ENCODE measurements at places on chromosomes 12 and 14.
A peak's percentile ranks its signal among the peaks of the same experiment; 100 is the strongest.

- DNase-seq = no peak
Observed at GRCh38 chr14:32010604-32011125, 66.4 kb upstream of the ARHGAP5 start.

DNA sequence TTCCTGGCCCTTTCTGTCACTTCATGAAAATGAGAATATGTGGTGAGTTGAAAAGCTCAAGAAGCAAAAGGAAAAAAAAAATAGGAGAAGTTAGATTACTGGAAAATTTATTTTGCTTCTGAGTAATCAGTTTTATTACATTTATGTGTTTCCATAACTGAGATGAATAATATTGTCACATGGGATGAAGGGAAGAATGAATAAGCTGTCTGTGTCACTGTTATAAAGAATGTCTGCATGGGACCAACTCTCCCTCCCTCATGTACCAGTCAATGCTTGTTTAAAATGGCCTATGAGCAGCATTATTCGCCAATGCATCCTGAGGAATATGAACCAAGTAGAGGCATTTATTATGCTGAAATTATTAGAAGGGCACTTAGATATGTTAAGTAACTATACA lies 246.3 kb downstream of the PRKD1 start:
- DNase-seq = no peak

- DNase-seq = peak; percentile 23
Observed at GRCh38 chr14:105493921-105494605, 3.0 kb downstream of the TEDC1 start.

DNA sequence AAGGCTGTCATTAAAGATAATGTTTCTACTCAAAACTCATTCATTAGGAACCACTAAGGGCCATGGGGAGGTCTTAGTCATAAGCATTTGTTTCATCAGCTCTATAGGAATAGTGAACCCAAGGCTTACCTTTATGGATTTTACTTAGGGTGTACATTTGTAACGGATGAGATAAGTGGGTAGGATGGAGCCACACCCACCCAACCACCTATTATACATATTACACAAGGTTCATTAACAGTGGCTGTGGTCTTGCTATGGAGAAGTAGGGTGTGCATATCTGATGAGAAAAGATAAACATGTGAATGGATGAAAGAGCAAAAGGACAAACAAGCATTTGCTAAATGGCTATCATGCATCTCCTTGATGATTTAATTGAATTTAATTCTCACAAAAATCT lies 39.6 kb upstream of the ITPR2 start:
- DNase-seq = no peak

GRCh38 chr14:73752297-73752992 lies 38.3 kb upstream of the PNMA1 start:
- DNase-seq = peak; percentile 52

GRCh38 chr12:64400041-64400440 lies 4.2 kb upstream of the XPOT start:
- DNase-seq = peak; percentile 64

- peak; percentile 42 for DNase-seq
Observed at GRCh38 chr12:6960593-6961277, 9.6 kb downstream of the PTPN6 start.

GRCh38 chr12:52127683-52128450 lies 48.4 kb downstream of the SMIM41 start:
- no peak for DNase-seq

DNA sequence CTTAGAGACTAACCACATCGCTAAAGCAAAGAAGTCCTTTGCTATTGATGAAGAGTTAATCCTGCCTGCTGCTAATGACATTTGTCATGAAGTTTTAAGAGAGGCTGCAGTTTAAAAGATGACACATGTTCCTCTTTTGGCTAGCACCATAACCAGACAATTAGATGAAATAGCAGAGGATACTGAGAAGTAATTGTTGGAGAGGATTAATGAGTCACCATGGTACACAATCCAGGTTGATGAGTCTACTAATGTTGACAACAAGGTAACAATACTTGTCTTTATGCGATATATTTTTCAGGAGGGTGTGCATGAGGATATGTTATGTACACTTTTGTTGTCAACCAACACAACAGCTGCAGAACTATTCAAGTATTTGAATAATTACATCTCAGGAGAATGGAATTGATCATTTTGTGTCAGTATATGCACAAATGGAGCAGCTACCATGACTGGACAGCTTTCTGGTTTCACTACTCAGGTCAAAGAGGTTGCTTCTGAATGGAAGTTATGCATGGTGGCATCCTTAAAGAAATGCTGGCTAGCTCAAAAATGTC lies 56.7 kb downstream of the LRRIQ1 start:
- DNase-seq = no peak

DNA sequence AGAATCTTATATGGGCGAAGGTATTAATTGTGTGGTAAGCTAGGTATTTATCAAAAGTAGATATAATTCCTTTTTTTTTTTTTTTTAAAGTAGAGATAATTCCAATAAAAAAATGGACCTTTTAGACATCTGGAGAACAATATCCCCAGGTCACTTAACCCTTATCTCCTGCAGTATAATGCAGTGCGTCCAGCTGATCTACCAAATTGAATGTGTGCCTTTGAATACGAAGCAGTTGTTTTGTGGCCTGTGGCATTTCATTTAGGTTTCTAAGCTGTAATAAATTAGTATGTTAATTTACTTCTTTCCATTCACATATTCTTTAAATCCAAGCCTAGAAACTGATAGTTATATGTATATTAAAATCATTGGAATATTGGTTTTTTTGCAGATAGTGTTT lies 3.1 kb downstream of the FUT8 start:
- no peak for DNase-seq

DNA sequence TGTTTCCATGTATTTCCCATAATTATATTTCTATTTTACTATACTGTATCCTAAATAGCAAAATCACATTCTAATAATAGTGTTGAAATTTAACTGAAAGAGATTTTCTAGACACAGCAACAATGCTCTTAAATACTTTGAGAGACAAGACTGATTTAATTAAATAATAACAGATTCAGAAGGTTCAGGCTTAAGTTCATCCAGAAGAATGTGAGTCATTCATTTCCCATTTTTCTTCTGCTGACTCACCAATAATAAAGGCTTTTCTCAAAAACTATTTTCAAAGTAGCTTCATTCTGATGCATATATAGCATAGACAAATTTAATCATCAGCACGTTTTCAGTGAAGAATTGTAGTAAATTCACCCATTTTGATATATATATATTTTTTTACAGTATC lies 481.4 kb downstream of the MDGA2 start:
- DNase-seq = no peak

DNA sequence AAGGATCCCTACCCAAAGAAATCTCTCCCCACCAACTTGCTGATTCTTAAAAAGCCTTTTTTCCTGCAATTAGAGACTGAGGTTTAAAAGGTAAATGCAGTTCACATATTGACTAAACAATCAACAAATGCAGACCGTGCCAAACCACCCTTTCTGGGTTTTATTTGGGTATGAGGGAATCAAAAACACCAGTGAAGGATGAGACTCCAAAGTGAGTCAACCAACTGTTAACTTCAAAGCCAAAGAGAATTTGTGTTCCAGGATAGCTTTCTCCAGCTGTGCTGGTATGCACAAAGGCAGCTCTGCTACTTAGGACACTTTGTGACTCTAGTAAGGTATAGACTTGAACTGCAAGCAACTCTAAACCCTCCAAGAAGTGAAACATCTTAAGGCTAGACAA lies 39.4 kb downstream of the RPS29 start:
- DNase-seq = no peak

DNA sequence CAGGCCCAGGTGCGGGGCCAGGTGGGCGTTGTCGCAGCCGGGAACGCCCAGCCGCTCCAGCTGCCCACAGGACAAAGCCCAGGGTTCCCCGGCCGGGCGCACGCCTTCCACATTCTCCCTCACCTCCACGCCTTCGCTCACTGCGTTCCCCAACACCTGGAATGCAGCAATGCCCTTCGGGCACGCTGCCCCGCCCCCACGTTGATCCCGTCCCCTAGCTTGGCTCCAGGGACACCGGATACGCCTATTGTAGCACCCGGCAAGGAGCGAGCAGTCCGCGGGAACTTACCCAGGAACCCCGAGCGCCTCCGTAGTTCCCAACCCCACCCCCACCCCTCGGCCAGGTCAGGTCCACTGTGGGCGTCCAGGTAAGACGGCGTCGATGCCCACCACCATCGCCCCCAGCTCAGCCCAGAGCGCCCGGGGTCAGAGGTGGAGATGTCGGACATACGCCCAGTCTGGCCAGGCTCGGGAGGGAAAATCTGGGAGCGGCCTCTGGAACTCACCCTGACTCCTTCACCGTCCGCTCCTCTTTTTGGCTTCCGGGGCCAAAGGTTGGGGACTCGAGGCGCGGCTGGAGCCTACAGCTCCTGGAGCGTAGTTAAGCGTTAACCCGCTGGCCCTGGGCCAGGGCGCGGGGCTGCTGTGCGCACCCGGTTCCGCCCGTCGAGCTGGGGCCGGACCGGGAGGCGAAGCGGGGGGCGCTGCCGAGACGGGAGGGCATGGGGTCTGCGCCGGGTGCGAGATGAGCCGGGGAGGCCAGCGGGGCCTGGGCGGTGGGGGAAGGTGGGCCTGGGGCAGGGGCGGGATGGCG lies 594 bp upstream of the CEP170B start:
- no peak for DNase-seq
